ENCODE measurements at places on chromosomes 7 and 10. TPM values are rescaled to one million over a fixed set of nuclear protein-coding genes. Genes with fewer than 3 reads are reported as not detected.

- no peak for DNase-seq
- H3K4me1 ChIP-seq: no peaks in the 10 kb centered on the region
- no peak overlapping the region for H3K27ac ChIP-seq
- H3K4me3 ChIP-seq: no peak overlapping the region
- no peaks in the 10 kb centered on the region for H3K27me3 ChIP-seq
These were observed 242.1 kb upstream of the PPP1R3A start for GRCh38 chr7:114160925-114161324.

DNA sequence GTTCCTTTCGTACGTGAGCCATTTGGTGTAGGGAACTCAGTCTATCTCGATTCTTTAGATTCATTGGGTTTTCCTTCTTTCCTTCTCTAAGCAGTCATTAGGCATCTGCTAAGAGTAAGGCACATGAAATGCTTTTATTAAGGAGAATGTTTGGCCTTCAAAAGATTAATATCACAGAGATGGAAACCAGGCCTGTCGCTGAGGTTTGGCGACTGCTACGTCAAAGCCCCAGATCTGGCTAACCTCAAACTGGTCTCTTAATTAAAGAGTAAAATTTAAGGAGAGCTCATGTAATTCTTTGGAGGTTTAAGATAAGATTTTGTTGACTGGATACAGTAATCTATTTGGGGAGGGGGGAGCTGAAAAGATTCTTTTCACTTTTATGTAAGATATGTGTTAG lies 189.8 kb downstream of the JCAD start:
- no peaks in the 10 kb centered on the region for H3K36me3 ChIP-seq
- no peak overlapping the region for H3K27ac ChIP-seq
- no peaks in the 10 kb centered on the region for H3K27me3 ChIP-seq
- H3K4me3 ChIP-seq: no peak overlapping the region
- H3K4me1 ChIP-seq: no peaks in the 10 kb centered on the region

- H3K36me3 ChIP-seq: no peaks in the 10 kb centered on the region
- peaks cover 18% of the 10 kb centered on the region for H3K27me3 ChIP-seq
- no peaks in the 10 kb centered on the region for H3K4me1 ChIP-seq
- no peak for DNase-seq
- no peak overlapping the region for H3K27ac ChIP-seq
These were observed 280.9 kb downstream of the LRMDA start for GRCh38 chr10:75712242-75712880.

DNA sequence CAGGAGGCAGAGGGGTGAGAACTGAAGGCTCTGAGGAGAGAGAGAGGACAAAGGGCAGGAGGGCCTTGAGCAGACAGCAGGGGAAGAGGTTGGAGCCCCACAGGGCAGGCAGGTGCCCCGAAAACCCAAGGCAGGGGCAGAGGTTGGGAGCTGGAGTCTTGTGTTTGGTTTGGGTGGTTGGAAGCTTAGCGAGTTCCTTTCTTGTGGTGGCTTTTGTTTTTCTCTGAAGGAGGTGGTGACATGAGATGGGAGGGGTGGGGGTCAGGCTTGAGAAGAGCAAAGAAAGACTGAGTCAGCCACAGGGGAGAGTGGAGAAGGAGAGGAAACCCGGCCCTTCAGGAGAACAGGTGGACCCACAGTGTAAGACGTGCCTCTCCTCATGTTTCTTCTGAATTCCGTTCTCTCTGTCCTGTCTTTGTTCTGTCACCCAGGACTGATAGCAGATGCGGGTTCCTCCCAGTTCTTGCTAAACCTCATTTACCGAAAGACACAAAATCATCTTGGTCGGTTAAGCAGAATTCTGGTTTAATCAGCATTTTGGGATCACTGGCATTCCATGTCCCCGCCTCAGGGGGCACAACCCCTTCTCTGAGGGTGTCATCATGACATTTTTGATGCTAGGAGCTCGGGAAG lies 95.3 kb downstream of the INSYN2A start:
- H3K27me3 ChIP-seq: no peaks in the 10 kb centered on the region
- no peak for DNase-seq
- H3K4me3 ChIP-seq: no peak overlapping the region

ANKMY2 gene
- 13.1 TPM for total RNA-seq

Data from activated CD8-positive, alpha-beta memory T cell treated with anti-CD3 and anti-CD28 coated beads, Interleukin-2, amount 10 ng/mL, durations not matched to agents 7 days and 5 days (primary cell).